ENCODE measurements at places on chromosomes 12 and 14.

DNA sequence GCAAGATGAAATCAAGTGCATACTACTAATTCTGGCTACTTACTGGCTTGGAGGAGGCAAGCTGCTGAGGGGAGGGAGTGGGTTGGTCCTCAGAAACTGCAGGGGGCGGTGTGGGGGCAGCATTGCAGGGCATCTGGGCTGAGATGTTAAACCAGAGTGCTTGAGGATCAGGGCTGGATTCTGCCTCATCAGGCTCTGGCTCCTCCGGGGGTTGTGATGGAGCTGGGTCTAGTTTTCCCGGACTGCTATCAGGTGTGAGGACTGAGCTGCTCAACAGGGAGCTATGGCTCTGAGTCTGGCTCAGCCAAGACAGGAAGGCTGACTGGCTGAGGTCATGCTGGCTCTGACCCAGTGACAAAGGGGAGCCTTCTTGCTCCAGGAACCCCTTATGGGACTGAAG, 28.6 kb downstream of the BAZ2A start:
- no peak for DNase-seq

DNA sequence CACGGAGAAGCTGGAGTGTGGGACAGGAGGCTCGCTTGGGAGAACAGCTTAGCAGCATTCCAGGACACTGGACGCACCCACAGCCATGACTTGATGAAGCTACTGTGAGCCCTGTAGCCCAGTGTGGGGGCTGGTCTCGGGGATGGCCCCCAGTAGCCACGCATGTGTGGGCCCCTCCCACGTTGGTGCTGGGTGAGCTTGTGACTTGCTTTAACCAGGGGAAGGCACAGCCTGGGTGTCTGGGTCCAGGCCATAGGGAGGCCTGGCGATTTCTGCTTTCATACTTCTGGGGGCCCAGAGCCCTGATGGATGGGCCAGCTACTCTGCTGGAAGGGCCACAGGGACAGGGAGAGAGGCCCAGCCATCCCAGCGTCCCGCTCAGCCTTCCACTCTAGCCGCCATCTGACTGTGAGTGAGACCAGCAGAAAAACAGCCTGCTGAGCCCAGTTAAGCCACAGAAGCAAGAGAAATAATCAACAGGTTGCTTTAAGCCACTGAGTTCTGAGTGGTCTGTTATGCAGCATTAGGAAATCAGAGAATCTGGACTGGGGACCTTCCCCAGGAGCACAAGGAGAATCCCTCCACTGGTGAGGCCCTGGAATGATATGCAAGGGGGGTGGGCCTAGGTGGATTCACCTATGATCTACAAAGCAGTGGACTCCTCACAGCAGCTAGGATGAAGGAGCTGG, 16.1 kb downstream of the DIO3 start:
- no peak for DNase-seq

- DNase-seq = no peak
Measured at GRCh38 chr14:82398256-82398655, 864.6 kb upstream of the SEL1L start.

DNA sequence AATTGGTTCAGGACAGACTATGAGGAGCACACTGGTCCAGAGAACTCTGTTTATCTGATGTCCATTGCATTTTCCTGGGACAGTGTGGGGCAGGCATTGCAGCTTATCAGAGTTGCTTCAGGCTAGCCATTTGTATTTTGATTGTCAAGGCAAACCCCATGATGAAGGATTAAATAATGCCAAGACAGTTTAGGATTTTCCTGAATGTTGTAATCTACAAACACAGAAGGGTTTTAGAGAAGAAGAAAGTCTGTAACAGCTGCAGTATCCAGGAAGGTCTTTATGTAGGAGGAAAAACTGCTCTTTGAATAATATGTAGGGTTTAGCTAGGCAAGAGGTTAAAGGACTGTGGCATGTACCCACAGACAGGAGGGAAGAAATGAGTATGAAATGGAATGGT, 32.2 kb upstream of the UNC79 start:
- no peak for DNase-seq

DNA sequence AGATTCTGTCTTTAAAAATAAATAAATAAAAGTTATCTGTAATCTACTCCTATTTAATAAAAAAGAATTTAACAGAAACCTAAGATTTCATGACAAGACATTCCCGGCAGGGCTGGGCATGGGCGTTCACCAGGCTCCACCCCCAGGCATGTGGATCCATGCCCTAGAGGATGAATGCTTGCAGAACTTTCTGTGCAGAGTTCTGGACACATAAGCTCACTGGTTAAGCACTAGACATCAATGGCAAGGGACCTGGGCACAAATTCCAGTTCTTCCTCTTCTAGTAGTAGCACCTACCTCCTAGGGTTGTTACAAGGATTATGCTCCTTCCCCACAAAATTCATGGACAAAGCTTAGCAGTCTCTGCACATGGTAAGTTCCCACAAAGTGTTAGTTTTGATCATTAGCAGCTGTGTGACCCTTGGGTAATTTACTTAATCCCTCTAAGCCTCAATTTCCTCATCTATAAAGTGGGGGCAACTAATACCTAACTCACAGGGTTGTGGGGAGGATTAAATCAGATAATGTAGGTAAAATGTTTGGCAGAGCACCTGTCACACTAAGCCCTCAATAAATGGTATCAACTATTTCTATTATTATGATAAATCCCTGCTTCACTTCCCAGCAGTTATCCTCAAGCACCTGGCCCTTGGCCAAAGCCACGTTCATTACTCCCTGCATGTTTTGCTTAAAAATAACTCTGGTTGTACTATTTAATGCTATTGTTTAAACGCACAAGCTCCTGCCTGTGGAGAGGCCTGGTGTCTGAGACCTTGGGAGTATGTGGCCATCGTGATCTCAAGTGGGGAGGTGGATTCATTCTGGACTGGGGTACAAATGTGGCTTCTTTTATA, 9.8 kb downstream of the GALNT6 start:
- DNase-seq = no peak

DNA sequence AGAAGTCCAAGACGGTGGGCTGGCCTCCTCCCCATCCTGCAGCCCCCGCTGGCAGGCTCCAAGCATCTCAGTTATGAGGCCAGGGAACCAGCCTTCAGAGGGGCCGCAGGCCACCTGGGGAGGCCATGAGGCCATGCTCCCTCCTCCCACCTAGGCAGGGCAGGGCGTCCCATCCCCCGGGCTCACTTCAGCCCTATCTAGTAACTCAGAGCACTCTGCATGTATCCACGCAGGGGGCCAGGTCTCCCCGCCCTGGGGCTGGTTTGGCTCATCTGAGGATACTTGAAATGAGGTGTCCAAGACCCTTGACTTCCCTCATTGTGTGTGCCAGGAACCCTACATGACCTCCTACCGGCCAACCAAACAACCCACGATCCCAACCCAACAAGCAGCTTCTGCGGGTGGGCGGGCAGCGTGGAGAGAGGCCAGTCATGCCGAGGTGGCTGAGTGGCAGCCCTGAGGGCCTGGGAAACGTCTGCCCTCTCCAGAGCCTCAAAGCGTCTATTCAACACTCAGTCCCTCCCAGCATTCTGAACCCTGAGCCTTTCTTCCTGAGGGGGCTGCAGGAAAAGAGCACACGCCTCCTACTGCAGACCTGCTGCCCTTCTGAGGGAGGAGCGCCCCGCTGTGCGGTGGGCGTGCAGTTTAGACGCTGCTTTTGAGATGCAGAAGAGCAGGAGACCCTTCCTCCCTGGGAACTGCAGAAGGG, 16.8 kb downstream of the ISCA2 start:
- DNase-seq = no peak

DNA sequence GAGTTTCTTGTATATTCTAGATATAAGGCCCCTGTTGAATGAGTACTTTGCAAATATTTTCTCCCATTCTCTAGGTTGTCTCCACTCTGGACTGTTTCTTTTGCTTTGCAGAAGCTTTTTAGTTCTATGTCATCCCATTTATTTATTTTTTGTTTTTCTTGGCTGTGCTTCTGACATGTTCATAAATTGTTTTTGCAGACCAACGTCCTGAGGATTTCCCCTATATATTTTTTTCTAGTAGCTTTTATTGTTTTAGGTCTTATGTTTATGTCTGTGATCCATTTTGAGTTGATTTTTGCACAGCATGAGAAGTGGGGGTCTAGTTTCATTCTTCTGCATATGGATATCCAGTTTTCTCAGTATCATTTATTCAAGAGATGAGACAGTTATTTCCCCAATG, 70.4 kb upstream of the BTG1 start:
- no peak for DNase-seq

DNA sequence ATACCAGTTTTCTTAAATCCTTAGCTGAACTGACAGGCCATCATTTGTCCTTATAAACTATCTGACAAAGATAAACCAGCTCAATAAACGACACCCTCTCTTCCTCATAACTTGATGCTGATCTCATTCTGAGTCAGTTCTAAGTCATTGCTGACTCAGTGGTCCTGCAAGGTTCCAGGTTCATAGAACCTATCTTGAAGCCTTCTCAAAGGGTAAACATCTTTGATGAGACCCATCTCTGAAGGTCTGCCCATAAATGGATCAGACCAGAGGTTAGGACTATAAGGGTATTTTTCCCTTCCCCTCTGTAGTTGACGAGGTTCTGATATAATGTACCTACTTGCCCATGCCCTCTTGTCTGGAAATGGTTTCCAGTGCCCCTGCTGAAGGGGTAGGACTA, 11.9 kb downstream of the NAA25 start:
- DNase-seq = peak; percentile 90

GRCh38 chr14:86654558-86655184, 1124.7 kb downstream of the FLRT2 start:
- DNase-seq = peak; percentile 32

- no peak for DNase-seq
Measured at GRCh38 chr12:12157424-12157823, 86.7 kb downstream of the BCL2L14 start.

- peak; percentile 9 for DNase-seq
Measured at GRCh38 chr12:114982760-114983159, 298.8 kb upstream of the TBX3 start.

Measured in RKO (cell line).